ENCODE measurements at places on chromosomes 1 and 21.

DNA sequence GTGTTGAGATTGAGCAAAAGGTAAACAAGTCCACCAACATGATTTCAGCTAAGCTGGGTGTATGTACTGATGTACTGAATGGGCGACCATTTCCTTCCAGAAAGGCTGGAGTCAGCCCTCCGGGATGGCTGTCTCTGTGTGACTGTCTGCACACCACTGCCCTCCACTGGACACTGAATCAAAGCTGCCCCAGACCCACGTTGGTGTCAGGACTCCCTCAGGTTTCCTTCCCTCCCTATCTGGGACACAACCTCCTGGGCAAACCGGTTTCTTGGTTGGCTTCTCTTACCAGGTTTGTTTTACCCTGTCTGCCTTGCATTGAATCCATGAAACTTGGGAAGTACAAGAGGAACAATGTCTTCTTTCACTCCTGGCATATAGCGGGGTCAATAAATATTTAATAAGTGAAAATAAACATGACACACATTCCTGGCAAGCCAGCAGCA is 5.3 kb upstream of the SRP9 start:
- peak; percentile 90 for DNase-seq

DNA sequence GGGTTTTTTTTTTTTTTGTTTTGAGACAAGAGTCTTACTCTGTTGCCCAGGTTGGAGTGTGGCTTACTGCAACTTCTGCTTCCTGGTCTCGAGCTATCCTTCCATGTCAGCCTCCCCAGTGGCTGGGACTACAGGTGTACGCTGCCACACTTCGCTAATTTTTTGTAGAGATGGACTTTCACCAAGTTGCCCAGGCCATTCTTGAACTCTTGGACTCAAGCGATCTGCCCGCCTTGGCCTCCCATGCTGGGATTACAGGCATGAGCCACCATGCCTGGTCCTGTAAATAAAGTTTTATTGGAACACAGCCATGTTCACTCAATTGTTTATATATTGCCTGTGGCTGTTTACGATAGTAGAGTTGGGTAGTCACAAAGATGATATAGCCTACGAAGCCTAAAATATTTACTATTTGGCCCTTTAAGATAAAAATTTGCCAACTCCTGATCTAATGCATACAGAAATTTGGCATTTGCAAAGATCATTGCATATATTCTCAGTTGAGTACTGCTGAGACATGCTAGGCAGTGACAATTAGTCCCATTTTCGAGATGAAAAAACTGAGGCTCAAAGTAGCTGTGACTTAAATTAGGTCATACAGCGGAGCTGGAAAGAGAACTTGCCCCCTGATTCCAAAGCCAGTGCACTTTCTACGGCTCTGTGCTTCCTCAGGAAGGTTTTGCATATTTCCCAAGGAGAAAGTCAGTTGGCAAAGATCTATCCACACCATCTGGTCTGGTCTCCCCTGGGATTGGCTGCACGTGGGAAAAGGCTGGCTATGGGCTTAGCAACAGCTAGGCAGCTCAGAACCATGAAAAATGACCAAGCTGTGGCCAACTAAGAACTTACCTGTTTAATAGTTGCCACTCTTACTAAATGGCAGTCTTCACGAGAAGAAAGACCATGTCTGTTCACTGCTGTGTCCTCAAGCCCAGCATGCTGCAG is 19.4 kb downstream of the MECR start:
- no peak for DNase-seq

DNA sequence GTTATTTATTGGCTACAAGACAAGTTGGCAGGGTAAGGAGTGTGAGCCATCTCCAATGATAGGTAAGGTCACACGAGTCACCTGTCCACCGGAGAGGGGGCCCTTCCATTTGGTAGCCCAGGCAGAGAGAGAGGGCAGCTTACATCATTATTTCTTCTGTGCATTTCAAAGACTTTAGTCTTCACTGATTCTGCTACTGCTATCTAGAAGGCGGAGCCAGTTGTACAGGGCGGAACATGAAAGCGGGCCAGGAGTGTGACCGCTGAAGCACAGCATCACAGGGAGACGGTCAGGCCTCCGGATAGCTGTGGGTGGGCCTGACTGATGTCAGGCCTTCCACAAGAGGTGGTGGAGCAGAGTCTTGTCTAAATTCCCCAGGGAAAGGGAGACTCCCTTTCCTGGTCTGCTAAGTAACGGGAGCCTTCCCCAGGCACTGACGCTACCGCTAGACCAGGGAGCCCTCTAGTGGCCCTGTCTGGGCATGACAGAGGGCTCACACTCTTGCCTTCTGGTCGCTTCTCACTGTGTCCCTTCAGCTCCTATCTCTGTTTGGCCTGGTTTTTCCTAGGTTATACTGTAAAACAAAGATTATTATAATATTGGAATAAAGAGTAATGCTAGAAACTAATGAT is 36.7 kb downstream of the ZNF695 start:
- peak; percentile 69 for DNase-seq

GRCh38 chr21:35699361-35699760 is 361.0 kb downstream of the SETD4 start:
- no peak for DNase-seq

DNA sequence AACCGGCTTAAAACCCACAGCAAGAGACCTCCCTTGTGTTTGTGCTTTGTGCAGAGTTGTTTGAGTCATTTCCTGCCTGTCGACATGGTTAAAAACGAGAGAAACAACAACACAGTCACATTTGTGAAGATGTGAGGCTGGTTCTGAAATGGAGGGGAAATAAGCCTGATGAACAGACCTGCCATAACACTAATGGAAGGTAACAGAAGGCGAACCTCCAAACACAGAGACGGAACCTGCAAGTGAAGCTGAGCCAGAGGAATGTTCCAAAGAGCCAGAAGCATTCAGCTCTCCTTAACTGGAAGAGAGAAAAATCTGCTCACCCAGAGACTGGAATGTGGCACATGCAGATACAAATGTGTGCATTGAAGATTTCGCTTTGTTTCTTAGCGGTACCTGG is 53.2 kb upstream of the RAVER2 start:
- no peak for DNase-seq

DNA sequence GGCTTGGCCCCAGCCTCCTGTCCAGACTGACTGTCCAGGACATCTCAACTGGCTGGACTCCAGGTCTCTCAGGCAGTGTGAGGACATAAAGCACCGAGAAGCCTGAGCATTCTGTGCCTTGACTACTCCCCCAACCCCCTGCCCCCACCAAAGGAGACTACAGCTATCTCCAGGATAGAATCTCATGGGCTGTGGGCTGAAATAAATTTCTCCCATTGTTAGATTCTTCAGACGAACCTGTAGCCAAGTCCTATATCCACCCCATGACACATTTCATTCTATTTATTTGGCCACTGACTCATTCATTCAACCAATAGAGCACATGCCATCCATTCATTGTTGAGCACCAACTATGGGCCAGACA is 11.4 kb downstream of the VWA5B1 start:
- peak; percentile 16 for DNase-seq

DNA sequence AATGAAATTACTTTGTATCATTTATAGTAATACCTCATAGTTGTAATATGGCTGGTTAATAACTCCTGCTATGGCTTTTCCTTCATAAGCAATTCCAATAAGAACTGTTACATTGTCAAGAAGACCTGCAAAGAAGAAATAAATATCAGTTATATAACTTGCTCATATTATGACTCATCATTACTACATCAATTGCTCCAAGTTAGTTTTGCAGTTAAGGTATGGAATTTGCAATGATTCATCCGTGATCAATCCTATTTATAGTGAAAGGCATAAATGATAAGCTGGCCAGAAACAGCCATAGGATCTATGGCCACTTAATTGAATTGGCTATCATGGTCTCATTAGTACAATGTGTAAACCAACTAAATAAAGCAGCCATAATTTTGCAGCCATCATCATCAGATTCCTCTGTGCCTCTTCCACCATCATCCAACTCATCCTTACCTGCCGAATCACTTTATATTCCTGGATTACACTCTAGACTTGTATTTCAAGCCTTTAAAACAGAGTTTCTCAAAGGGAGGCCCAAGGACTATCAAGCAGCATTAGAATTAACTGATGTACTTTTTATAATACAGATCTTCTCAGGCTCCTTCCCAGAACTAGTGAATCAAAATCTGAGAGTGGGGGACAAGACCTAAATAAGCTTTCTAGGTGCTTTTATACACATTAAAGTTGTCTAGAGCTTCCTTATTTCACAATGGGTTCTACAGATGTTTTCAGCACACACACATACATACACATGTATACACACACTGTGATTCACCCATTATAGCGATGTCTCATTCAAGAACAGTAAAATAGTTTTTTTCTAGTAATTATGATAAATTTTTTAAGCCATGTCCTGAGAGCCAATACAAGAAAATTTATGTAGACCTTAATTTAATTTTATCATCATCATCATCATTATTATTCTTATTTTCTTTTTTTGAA is 21.2 kb upstream of the EPRS1 start:
- DNase-seq = no peak

- no peak for DNase-seq
Observed at GRCh38 chr1:153752571-153753195, 22.5 kb upstream of the SLC27A3 start.

GRCh38 chr1:174768516-174768915 is 231.2 kb upstream of the CACYBP start:
- DNase-seq = no peak

GRCh38 chr1:7229186-7229585 is 443.9 kb downstream of the CAMTA1 start:
- DNase-seq = no peak

DNA sequence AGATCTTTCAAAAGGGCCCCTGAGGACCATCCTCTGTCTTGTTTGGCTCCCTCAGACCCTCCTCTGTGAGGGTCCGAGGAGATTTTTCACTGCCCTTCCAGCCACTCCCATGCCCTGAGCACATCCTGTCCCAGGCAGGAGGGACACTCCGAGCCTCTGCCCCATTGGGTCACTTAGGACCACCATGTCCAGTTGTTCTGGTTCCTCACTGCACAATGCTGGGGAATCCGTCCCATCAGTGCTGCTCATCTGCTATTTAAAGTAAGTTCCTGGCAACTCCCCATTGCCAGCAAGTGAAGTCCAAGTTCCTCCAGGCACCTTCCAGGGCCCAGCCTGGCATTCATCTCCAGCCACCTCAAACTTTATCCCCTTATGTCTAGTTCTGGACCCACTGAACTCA is 117.5 kb upstream of the GRIK3 start:
- DNase-seq = no peak

GRCh38 chr1:175198332-175198731 is 5.8 kb upstream of the KIAA0040 start:
- DNase-seq = no peak

GRCh38 chr1:205576011-205576410 is 55.8 kb downstream of the ELK4 start:
- no peak for DNase-seq

- no peak for DNase-seq
Observed at GRCh38 chr1:209534496-209535250, 48.8 kb upstream of the CAMK1G start.

DNA sequence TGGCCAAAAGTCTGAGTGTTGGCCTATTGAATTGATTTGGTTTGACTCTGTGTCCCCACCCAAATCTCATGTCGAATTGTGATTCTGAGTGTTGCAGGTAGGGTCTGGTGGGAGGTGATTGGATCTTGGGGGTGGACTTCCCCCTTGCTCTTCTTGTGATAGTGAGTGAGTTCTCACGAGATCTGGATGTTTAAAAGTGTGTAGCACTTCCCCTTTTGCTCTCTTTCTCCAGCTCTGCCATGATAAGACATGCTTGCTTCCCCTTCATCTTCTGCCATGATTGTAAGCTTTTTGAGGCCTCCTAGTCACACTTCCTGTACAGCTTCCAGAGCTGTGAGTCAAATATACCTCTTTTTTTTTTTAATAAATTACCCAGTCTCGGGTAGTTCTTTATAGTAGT is 297.1 kb upstream of the ZRANB2 start:
- no peak for DNase-seq

DNA sequence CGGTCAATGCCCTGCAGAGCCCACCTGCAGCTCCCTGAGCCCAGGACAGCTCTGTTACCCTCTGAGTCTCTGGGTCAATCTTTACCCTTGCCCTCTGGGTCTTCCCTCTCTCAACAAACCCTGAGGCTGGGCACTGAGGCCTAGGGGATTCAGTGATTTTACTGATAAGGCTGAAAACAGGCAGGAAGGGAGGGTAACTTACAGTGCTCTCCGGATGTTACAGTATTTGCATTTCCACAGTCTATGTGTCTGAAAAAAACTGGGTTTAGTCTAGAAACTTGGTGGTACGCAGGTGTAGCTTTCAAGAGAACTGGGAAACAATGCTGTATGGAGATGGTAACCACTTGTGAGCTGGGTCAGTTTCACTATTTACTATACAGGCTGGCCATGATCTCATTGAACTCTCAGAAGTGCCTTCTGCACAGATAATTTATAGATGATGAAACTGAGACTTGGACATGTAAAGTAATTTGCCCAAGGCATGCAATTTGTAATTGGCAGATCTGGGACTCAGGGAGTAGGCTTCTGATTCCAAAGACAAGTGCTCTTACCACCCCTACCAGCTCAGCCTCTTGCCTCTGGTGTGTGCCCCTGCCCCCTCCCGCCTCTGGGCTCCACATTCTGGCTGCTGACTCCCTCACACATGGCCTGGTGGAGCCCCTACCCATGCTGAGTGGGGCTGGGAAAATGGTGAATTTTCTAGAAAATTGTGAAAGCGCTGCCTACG is 48.8 kb downstream of the TENT5C start:
- DNase-seq = no peak

DNA sequence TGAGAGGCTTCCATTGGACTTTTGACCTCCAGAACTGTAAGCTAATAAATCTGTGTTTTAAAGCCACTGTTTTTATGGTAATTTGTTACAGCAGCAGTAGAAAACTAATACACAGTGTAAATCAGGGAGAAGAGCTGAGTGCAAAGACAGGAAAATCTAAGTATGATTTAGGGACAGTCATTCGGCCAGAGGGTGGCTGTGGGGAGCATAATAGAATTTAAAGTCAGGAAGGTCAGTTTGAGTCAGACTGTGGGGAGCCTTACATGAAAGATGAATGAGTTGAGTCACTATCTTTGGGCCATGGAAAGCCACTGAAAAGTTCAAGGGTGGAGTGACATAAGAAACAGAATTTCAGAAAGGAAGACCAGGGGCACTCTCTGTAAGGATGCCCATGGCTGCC is 52.4 kb upstream of the SSX2IP start:
- no peak for DNase-seq

GRCh38 chr1:234527346-234527745 is 48.4 kb upstream of the TARBP1 start:
- DNase-seq = no peak

DNA sequence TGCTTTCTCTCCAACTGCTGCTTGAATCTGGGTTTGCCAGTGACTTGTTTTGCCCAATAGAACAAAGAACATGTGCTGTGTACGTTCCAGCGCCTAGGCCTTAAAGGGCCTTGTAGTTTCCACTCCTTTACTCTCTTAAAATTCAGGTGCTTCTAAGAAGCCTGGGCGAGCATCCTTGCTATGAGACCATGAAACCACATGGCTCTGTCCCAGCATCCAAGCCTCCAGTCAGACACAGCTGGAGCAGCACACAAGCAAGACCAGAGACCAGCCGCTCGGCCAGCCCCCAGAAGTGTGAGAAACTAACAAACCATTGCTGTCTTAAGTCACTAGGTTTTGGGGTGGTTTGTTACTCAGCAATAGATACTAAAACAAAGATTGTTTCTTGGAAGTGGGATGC is 15.1 kb downstream of the PLEKHO1 start:
- no peak for DNase-seq

GRCh38 chr1:159556931-159557369 is 21.1 kb upstream of the OR10J5 start:
- no peak for DNase-seq

GRCh38 chr1:244388961-244389360 is 62.7 kb downstream of the ADSS2 start:
- DNase-seq = no peak

GRCh38 chr1:154467434-154468102 is 34.5 kb upstream of the TDRD10 start:
- DNase-seq = no peak
